ENCODE measurements at places on chromosomes 7 and 10.

GRCh38 chr7:44454348-44454747 lies 36.1 kb downstream of the NUDCD3 start:
- DNase-seq: no peak

- no peak for DNase-seq
Measured at GRCh38 chr10:112000466-112000865, 183.1 kb downstream of the GPAM start.

GRCh38 chr10:64762861-64763260 lies 1241.7 kb downstream of the REEP3 start:
- no peak for DNase-seq

- DNase-seq: no peak
Measured at GRCh38 chr10:86522510-86522855, 891 bp upstream of the WAPL start.

GRCh38 chr7:51079494-51079893 lies 237.1 kb downstream of the COBL start:
- no peak for DNase-seq

DNA sequence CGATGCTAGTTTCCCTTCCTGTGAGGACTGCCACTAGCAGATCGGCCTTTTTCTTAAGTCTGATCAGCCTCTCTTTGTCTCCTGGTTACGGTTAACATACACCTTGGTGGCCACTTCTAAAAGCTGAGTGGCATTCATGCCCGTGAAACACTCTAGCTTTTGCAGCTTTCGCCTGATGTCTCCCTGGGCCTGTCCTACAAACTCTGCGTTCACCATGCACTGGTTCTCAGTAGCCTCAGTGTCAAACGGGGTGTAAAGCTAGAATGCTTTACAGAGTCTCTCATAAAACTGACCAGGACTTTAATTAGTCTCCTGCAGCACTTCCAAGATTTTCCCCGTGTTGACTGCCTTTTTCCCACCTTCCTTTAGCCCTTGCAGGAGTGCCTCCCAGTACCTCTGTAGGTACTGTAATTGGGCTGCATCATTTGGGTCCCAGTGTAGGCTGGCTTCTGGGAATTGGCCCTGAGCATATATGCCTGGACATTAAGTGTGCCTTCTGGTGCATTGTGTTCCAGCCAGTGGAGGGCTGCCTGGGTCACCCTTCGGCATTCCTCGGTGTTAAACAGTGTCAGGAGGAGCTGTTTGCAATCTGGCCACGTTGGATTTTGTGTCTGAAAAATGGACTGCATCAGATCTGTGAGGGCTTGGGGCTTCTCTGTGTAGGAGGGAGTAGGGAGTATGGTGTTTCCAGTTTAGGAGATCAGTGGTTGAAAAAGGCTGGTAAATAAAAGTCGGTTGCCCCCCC lies 6.5 kb upstream of the ZNF117 start:
- no peak for DNase-seq

DNA sequence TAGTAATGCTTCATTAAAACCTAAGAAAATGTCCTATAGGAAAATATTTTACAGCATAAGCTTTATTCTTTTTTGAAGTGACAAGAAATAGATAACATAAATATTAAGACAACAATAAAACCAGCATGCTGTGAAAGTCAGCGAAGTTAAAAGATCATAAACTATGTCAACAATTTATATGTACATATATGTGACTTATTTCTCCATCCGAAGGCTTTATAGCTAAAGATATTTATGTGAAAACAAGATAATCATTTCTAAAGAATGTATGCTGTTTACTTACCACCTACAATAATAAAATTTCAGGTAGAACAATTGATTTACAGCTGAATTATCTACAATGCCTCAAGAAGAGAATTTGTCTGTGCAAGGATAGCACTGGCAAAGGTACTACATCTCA lies 283.4 kb downstream of the CRPPA start:
- no peak for DNase-seq

- no peak for DNase-seq
Measured at GRCh38 chr7:80942261-80943041, 23.6 kb upstream of the SEMA3C start.

DNA sequence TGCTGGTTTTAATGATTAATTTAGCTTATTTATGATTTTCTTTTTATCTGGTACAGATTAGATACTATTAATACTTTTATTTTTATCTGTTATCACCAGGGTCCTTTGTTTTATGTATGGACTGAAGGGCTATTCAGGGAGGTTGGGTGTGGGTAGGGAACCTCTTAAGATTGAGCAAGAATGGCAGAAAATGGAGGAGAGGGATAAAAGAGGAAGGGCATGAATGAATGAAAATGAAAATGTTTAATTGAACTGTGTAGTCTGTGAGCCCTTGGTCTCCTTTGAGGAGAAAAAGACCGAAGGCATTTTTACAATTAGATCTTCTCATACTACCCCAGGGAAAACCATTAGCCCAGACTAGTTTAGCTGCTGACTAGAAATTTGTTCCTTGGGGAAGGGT lies 93.1 kb downstream of the CDK14 start:
- DNase-seq: no peak

DNA sequence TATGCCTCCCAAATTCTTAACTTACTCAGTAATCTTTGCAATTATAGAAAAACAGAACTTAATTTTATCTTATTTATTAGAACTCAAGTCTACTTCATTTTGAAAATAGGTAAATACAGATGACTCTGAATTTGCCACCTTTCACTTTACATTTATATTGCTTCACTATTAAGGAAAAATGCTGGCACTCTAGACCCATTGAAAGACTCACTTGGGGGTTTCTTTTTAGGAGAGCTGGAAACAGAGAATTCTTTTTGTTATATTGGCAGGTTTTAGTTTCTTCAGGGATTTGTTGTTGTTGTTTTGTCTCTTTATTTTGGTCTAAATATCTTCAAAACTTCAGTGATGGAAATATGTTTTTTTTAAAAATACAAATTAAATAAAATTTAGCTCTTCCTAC lies 111.1 kb downstream of the RUNDC3B start:
- no peak for DNase-seq

DNA sequence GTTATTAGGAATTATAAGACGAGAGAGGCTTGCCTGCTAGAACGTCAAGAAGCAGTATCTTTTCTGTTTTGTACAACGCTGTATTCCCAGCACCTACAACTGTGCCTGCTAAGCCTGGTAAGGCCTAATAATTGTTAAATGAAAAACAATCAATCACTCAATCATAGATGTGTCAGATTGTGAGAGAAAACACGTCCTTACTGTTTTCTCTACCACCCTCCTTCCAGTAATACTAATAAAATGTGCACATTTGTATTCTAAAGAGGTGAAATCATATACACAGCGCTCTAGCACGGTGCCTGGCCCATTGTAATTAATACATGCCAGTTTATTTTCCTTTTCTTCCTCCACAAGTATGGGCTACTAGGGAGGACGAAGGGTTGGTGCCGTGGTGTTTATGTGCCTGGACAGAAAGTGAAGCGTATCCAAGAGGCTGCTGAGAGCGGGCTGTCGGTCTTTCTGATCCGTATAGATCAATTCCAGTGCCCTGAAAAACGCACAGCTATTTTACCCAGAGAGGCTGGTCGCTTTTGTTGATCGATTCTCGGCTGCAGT lies 1.5 kb upstream of the AUTS2 start:
- DNase-seq: no peak

GRCh38 chr7:119270045-119270464 lies 1002.9 kb upstream of the KCND2 start:
- peak; percentile 79 for DNase-seq

DNA sequence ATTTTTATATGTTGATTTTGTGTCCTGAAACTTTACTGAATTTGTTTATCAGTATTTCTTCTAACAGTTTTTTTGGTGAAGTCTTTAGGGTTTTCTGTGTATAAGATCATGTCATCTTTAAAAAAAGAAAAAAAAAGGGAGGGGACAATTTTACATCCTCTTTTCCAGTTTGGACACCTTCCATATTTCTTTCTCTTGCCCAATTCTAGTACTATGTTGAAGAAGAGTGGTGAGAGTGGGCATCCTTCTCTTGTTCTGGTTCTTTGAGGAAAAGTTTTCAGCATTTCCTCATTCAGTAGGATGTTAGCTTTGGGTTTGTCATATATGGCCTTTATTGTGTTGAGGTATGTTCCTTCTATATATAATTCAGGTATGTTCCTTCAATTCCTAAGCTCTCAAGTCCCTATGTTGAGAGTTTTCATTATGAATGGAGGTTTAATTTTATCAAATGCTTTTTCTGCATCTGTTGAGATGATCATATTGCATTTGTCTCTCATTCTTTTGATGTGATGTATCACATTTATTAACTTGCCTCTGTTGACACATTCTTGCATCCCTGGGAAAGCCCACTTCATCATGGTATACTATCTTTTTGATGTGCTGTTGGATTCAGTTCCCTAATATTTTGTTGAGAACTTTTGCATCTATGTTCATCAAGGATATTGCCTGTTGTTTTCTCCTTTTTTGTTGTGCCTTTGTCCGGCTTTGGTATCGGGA lies 12.1 kb downstream of the TAS2R40 start:
- DNase-seq: no peak

GRCh38 chr10:84179059-84179710 lies 5.6 kb downstream of the GPR15LG start:
- peak; percentile 65 for DNase-seq

GRCh38 chr7:77444123-77444522 lies 28.0 kb upstream of the GSAP start:
- DNase-seq: no peak

DNA sequence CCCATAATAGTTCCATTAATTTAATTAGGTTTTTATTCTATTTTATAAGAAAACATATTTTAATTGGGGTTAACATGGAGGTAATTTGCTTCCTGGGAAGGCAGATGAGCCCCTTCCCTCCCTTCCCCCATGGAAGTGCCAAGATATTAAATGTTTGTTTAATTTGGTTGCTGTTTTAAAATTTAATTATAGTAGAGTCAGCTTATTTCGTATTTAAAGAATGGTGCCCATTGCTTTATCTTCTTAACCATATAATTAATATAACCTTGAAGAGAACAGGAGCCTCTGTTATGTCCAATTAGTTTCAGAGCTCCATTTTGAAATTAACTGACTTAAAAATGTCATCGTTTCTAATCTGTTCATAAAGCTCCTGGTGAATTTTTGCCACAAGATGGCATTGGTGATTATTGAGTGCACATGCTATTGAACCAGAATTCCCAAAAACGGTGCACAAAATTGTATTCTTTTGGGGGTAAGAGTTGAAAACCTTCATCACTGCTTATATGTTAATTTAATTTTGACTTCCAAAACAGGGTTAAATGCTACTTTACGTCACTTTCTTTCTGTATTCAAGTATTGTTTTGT lies 26.0 kb downstream of the KLHDC10 start:
- DNase-seq: peak; percentile 26

GRCh38 chr10:58384095-58384494 lies 1.1 kb upstream of the TFAM start:
- DNase-seq: no peak

DNA sequence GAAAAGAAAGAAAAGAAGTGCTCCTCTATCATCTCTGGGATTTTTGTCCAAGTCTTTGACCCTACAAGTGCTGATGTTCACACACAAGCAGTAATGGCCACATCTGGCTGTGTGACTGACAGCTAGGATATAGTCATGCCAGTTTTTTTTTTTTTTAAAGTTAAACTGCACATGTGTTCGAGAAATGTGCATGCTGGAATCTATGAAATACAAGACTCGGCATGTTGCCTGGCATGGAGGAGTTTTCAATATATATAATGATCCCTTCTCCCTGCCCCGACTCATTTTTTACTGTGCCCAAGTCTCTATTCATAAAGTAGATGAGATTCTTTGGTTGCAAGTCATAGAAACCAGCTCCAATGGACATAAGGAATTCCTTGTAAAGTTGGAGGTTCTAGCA lies 60.4 kb upstream of the FGFR2 start:
- DNase-seq: no peak

DNA sequence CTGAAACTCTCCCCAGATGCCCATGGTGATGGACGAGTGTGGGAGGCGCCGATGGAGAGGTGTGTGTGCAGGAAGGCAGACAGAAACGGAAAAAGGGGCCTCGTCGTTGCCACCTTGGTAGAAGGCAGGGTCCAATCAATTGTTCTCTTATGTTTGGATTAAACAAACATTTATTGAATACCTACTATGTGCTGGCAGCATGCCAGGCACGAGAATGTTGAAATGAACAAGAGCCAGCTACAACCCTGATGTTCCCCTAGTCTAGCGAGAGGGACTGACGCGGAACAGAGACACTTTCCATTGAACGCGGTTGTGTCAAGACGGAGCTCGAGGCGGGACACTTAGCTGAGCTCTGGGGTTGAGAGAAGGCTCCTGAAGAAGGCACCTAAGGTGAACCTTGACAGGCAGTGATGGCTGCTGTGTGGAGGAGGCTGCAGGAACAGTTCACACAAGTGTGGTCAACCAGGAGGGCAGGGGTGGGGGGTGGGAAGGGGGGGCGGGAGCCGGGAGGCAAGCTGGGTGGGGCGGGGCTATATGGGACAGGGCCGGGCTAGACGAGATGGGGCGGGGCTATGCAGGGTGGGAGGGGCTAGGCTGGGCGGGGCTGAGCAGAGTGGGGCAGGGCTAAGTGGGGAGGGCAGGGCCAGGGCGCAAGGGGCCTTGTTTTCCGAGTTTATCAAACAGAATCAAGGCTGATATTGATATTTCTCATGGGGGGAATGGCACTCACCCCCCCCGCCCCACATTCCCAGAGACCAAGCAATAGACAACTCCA lies 181.0 kb downstream of the GATA3 start:
- no peak for DNase-seq

DNA sequence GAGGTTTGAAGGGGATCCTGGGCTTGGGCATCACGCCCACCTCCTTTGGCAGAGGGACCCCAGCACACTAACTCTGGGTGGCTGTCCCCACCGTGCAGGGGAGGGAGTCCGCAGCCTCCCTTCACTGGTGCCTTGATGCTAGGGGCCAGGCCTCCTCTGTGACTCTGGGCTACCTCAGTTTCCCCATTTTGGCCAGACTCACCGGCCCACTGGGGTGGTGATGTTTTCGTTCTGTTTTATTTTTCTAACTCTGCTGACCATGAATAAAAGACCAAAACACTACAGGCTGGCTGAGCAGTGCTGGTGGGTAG lies 503 bp upstream of the TRIP6 start:
- DNase-seq: no peak

DNA sequence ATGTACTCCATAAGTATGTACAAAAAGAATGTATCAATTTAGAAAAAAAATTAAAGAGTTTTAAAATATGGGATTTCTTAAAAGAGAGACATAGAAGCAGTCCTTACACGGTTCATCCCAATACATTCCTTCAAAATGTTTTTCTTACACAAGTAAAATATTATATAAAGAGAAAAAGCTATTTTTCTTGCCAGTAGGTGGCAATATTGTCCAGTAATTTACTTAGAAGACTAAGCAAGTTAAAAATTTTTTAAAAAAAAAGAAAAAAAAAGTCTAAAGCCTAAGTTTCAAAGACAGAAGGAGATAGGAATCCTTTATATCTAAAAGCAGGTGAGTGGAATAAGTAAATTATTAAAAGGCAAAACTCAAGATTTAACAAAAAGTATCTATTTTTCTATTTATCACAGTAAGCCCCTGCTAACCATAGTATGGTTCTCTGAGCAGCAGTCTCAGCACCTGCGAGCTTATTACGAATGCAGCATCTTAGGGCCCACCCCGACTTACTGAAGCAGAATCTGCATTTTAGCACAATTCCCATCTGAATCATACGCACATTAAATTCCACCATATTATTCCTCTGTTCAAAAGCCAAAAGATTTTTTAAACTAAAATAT lies 240.6 kb downstream of the DGKI start:
- peak; percentile 68 for DNase-seq

Data from NCI-H2081 (cell line).